ENCODE measurements at places on chromosomes 6 and 20.
A peak's percentile ranks its signal among the peaks of the same experiment; 100 is the strongest.

- DNase-seq = peak; percentile 39
Measured at GRCh38 chr6:34189806-34190503, 44.1 kb upstream of the GRM4 start.

GRCh38 chr20:48524582-48524981 lies 303.2 kb downstream of the PREX1 start:
- DNase-seq = no peak

DNA sequence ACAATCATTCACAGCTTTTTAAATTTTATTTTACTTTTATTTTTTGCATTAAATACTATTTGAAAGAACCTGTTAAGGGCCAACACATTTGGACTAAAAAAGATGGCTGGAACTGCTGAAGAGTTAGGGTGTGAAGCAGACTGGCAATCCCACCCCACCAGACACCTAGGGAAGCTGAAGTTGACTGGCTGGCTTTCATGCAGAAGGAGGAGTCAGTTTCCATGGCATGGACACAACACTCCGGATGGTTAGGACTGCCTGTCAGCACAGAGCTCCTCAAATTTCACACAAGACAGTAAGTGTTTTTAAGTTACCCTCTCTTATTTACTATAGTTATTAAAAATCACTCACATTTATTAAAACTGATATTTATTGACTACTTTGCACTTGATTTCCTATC lies at the start of gene ANKRD66:
TSS of gene ANKRD66 (plus strand) at position 238 of the 400 bp plus-strand sequence. CDS start 5,016 bp downstream, outside the sequence.
- DNase-seq = no peak

- no peak for DNase-seq
Measured at GRCh38 chr20:36320898-36321695, 15.0 kb downstream of the DLGAP4 start.

DNA sequence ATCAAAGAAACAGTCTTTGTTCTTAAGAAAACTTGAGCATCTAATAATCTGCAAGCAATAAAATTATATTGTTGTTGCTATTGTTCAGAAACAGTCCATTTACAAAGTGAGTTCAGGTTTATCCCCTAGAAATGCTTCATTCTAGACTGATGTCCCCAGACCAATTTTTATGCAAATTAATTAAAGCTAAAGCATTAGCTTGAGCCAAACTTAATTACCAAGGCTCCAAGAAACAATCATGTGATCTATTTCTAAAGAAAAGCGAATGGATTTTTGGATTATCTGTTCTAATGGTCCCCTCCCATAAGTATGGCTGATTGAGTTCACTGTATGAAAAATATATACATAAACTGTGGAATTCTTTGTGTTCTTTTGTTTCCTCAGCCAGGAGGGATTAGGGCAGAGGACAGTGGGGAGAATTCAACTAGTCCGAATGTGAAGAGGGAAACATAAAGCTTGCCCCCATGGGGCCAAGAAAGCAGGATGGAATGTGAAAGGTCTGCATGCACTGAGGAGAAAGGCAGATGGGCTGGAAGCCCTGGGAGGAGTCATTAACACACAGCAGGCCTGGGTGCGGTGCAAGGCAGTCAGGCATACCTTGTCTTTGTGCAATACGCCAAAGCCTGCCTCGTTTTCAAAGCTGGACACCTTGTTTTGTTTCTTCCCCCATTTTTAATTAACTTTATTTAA lies 597.1 kb downstream of the KIF16B start:
- no peak for DNase-seq

GRCh38 chr6:160279850-160280249 lies 21.2 kb upstream of the SLC22A2 start:
- no peak for DNase-seq

DNA sequence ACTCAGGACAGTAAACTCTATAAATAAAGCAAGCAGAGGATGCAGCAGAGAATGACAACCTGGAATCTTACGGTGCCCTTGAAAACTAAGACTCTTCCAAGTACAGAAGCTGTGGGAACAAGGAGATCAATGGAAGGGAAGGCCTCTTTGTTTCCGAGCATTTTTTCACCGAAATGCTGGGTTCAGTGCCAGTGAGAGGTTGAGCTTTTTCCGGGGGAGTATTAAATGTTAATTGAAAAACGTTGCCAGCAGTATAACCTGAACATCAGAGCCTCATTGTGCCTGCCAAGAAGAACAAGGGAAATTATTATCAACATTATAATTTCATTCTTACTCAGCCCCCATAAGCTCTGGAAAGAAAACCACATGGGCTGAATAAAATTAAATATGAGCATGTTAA lies 17.5 kb downstream of the OPRM1 start:
- no peak for DNase-seq

- DNase-seq = no peak
Measured at GRCh38 chr6:79818471-79818870, 128.9 kb downstream of the ELOVL4 start.

DNA sequence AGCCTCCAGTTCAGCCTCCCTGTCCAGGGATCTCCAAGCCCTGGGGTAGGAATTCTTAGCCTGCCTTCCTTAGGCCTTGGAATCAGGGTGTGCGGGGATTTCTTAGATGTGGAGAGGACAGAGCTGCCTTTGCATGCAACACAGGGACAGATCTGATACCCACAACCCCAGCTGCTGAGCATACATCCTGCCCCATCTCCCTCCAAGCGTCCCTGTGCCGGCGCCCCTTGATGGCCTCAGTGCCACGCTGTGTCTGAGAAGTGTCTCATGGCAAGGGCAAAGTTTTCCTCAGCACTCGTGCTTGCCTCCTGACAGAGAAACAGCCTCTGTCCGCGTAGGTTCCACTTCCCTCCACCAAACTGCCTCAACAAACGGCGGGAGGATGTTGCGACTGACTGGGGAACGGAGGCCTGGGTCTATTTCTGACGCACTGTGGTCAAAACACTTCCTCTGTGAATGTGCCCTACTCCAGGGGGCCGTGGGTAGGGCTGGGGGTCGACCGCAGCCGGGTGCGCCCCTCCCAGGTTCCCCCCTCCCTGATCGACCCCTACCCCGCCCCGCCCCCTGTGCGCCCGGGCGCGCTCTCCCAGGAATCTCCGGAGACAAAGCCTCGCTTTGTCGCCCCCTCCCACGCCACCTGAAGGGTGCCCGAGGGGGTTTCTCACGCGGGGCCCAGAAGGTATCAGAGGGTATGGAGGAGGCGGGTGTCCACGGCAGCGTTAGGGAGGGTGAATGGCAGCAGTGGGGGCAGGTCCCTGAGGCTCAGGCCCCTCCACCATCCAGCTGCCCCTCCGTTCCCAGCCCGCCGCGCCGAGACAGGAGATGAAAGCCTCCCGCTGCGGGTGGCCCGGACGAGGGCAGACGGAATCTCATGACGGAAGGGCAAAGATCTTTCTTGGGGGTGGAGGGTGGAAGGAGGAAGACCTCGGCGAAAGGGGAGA lies 806 bp downstream of the MICAL1 start:
- DNase-seq = peak; percentile 49

- DNase-seq = no peak
Measured at GRCh38 chr6:126266664-126267063, 73.3 kb upstream of the CENPW start.

DNA sequence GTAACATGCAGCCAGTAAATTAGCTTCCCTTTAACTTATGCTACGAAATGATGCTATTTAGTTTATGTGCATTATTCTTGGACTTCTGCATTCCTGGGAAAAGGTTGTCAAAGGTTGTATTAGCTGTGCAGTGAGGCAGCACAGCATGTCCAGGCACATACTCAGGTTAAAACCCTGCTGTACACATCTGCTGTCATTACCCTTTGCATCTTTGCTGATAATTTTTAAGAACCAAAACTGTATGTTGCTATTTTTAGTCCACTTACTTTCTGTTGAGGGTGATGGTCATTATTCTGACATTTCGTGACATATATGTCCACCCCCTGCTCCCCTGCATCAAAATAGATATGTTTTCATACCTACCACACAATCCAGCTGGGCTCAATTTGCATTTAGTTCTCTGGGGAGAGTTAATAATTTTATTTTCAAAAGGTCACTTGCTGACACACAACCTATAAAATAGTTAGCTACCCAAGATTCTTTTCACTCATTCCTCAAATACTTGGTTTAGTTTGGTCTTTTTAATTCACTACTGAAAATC lies 142.5 kb upstream of the SPACA1 start:
- no peak for DNase-seq

DNA sequence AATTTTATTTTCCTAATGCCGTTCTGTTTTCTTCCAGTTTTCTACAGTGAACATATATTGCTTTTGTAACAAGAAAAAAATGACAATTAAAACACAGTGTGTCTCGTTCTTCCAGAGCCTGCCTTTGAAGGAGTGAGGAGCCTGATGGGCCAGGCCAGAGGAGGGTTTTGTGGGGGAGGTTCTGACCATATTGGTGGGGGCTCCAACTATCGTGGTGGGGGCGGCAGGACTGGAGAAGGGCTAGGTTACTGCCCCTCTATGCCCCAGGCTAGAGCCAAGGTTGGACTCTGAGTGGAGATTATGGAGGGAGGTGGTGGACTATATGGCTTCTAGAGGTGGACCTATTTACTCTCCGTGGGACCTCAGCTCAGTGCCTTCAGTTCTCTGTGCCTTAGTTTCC lies 24.0 kb downstream of the DLGAP4 start:
- no peak for DNase-seq

DNA sequence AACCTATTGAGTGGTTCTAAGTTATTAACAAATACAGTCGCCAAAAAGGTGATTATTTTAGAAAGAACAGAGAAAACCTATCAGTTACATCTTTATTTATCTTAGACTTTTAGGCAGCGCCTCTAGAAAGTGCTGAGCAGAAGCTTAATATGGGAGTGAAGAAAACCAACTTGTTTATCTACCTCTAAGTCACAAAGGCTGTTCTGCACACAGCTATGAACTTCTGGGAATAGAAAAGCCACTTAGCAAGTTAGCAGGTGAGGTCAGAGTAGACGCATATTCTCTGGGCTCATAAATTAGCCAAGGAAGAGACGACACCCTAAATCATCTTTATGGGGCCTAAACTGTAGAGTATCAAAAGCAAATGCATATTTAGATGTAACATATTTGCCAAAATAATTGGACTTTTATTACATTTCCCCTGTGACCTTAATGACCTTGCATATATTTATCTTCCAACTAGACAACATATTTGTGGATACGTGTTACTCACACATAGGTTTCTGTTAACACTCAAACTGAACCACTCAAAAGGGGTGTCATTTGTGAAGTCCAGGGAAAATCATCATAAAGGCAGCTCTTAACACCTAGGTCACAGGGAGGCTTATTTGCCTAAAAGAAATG lies 267.1 kb downstream of the ADGB start:
- no peak for DNase-seq

DNA sequence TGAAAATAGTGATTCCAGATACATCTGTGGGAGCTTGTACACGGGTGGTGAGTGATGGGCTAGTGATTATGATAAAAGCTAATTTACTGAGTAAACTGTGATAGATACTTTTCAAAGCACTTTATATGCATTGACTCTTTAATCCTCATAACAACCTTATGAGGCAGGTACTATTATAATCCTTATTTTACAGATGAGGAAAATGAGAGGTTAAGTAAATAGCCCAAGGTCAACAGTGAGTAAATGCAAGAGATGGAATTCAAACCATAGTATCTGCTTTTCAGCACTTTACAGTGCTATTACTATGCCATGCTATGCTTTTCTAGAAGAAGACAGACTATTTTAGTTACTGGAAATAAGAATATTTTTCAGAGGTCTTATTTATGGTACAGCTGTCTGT lies 320.9 kb upstream of the CITED2 start:
- DNase-seq = no peak

Measured in activated CD4-positive, alpha-beta T cell treated with anti-CD3 and anti-CD28 coated beads for 1 hour (primary cell).